NCI-H1930 (cell line): ENCODE measurements at places on chromosomes 2 and 18.

DNA sequence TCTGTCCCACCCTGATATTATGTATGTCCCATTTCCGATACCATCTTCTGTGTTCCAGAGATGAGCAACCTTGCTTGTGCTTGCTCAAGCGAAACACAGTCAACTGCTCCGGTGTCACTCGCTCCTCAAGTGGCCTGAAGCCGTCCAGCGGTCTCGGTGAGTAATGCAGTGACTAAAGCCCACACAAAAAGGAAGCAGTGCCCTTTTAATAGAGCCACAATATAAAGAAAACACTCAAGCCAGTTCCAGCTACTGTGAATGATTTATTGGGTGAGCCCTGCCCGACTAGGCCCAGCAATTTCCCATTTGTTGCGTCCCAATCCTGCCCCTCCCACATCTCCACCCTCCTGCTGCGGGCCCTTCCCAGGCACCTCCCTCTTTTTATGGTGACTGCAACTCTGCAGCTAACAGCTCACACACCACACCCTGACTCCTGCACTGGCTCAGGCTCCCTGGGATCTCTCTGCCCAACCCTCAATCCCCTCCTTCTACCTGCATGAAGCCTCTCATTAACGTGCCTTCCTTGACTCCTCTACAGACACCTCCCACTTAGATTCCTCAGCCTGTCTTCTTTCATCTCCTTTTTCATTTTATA lies 44.2 kb upstream of the DSC1 start:
- no peak for DNase-seq

DNA sequence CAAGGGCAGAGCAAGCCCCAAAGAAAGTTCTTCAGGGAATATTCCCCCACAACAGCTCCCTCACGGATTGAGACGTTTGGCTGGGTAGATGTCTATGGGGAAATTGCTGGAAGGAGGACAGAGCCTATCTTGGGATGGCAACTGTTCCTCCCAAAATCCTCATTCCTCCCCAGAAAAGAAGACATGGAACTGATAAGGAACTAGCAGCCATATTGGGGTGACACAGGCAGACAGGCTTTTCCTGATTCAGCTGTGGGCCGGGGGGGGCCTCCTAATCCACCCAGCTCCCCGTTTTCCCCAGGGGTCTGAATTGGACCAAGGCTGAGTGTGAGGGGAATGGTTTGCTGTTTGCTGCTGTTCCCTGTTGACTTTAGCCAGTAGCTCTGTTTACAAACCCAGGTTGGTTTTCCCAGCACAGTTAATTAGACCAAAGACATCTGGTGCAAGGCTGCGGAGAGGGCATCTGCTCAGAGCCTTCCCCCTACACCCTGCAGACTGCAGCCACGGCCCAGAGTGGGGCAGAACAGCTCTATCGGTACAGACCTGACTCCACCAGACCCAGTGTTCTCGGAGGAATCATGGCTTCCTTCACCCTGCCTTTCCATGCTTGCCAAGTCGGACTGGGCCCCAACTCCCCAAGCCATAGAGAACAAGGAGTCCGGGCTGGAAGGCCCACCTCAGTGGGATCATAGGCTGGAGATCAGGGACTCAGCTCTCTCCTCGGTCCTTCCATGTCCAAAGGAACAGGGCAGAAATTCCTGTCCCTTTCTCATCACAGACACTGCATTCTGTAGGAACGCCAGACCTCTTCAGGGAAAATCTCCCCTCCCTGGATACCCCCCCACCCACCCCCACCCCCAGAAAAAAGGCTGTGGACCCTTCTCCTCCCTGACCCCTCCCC lies 1.7 kb upstream of the PKDCC start:
- no peak for DNase-seq

GRCh38 chr2:44965684-44966083 lies 24.2 kb downstream of the SIX3 start:
- no peak for DNase-seq

DNA sequence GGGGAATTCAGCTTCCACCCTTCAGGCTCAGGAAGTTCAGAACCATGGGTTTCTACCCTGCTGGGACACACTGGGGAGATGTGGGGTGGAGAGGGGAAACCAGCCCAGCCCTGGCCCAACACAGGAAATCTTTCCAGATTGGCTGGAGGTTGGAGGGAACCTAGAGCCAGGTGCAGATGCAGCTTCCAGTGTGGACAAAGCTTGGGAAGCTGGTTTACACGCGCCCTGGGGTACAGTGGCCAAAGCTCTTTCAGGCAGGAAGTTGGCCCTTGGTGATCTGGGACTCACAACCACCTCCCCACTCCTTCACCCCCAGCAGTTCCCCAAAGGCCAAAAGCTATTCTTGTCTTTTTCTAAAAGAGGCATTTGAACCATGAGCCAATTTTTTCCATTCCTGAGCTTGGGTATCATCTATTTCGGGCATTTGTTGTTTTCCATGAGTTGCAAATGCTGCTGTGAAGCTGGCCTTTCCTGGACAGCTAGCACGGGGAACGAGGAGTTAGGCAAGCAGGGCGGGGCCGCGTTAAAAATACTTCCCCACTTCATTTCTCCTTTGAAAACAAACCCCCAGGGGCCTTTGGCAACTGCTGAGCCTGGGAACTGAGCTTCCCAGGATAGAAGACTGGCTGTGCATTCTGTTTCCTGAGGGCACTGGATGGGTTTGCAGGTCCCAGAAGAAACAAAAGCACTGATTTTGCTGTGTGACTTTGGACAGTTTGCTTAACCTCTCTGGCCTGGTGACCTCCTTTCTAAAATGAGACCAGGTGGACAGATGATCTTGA lies 3.1 kb upstream of the ARID5A start:
- DNase-seq = no peak

GRCh38 chr18:45276878-45277277 lies 338.4 kb upstream of the SLC14A2 start:
- no peak for DNase-seq

DNA sequence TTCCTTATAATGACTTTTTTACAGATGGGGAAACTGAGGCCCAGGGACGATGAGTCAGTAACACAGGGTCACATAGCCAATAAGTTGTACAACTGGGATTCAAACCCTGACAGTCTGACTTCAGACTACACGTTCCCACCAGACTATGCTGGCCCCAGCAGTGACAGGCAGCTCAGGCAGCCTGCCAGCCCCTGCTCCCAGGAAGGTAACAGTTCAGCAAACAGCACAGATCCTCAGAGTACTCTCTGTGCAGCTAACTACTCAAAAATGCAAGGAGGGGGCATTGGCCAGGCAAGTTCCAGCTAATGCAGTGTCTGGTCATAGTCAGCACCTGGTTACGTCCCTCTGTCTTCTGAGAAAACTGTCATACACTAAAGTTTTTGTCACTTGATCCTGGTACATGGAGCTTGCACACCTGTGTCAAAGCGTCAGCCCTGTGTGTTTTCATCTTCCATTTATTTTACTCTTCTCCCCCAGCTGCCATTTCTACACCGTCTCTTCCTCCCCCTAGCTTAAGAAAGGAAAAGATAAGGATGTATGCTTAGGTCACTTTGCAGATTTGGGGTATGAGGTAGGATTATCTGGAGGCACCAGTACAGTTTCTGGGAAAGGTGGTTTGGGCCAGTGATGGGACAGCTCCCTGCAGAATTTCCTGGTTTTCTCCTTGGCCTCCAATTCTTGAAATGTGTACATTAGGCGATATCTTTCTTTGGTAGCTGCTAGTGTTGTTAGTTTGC lies 4.5 kb downstream of the SMARCAL1 start:
- no peak for DNase-seq

GRCh38 chr2:232999354-232999753 lies 13.7 kb downstream of the NGEF start:
- DNase-seq = no peak

DNA sequence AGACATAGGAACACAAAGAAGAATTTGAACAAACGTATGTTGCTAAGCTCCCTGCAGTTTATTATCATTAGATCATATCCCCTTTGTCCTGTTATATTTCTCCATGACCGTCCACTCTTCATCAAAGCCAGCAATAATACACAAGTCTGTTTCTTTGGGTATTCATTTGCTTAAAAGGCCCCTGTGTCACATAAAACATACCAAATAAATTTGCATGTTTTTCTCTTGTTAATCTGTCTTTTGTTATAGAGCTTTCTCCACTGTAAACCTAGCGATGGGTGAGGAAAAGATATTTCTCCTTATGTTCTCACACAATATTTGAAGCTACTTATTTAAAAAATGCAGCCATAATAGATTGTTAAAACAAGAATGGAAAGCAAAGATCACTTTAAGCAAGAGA lies 42.9 kb upstream of the REL start:
- DNase-seq = no peak

- no peak for DNase-seq
These were observed 104.2 kb upstream of the MAP4K3 start for GRCh38 chr2:39541011-39541930.

DNA sequence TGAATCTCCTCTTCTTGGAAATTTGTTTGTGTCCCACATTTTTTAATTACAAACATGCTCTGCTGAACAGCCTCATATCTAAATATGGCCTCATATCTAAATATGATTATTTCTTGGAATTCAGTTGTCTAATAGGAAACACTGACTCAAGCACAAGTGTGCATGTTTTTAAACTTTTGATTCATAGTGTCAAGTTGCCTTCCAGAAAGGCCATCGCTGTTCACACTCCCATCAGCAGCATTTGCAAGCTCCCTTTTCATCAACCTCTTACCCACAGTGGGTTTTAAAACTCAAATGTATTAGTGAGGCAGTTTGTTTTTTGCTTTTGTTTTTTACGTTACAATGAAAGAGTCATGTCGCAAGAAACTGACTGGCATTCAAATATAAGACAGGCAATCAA lies 65.2 kb upstream of the SMAD2 start:
- DNase-seq = no peak

- DNase-seq = no peak
These were observed 42.5 kb upstream of the PID1 start for GRCh38 chr2:229313591-229313990.

GRCh38 chr18:49274188-49274714 lies 186.2 kb downstream of the DYM start:
- peak; percentile 72 for DNase-seq

DNA sequence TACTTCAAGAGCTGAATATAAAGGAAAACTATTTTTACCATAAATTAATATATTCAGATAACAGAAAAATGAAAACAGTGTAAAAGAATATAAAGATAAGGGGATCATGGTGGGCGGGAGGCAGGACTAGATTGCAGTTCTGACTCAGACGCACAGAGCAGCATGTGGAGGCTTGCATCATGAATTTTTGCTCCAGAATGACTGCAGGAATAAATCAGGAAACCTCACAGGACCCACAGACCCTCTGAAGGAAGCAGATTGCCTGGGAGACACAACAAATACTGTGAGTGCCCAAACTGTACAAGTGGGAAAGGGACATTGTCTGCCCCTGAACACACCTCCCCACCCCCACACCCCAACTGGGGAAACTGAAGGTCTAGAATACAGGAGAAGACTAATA lies 19.2 kb upstream of the SIGLEC15 start:
- DNase-seq = no peak
